Stimulated activated CD8-positive, alpha-beta memory T cell treated with anti-CD3 and anti-CD28 coated beads, Interleukin-12 subunit alpha, Interleukin-12 subunit beta, amount 100 ng/mL, for 4 hours (primary cell): ENCODE measurements at places on chromosomes 6 and 20.

DNA sequence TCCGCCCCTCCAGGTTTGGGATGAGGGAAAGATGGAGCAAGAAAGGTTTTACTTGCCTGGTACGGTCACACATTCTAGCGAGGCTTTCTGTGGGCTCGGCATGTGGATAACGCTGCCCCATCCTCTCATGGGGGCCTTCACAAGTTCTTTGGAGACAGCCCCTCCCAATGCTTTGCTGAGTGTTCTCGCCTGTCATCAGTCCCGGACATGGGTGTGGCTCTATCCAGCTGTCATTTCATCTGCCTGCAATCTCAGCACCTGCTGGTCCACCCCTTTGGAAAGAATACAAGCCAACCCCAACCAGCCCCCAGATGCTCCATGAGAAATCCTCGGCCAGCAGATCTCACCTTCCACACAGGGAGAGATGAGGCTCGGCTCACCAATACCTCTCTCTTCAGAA, 30.3 kb upstream of the MDGA1 start:
- DNase-seq, result no peak

DNA sequence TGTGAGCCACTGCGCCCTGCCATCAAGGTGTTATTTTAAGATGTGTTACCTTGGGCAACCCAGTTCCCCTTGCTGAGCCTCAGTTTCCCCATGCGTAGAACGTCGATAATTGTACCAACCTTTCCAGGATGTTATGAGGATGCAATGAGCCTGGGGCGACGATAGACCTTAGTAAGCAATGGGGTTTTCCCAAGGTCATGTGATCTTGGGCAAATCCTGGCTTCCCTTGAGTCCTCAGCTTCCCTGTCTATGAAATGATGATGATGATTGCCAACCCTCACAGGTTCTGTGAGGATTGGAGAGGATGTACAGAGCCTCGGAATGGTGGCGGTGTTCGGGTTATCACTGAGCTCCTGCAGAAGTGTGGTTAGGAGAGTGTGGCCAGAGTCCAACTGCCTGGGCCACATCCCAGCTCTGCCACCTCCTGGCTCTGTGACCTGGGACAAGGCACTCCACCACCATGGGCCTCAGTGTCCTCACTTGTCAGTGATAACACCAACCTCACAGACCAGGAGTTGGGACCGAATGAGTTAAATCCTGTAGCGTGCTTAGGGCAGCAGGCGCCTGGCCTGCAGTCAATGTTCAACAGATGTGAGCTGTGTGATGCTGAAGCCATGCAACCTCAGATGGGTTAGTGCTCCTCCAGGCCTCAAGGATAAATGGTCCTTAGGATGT, 23.4 kb downstream of the SIRPA start:
- no peak for DNase-seq

GRCh38 chr6:87825821-87826221, 123.8 kb upstream of the AKIRIN2 start:
- DNase-seq, result no peak

DNA sequence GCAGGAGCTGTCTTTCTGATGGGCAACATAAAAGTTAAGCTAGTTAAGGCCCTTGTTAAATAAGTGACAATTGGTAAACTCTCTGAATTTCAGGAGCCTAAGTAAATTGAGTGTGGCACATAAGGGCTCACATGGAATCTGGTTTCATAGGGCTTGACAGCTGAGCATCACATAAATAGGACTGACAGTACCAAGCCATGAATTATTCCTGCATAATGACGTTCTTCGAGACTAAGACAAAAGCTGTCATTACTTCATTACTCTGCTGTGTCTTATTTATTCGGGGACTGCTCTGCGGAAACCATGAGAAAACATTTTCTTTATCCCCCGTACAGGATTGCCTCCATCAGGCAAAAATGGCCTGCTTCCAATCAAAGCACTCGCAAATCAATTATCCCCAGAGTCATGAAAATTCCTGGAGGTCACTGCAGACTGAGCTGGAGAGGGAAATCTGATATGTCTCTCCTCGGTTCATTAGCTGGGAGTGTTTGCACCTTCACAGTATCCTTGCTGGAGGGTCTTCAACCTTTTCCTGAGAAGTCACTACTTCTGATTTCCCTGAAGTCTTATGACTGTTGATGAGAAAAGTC, 311.4 kb downstream of the CDH26 start:
- DNase-seq, result no peak

DNA sequence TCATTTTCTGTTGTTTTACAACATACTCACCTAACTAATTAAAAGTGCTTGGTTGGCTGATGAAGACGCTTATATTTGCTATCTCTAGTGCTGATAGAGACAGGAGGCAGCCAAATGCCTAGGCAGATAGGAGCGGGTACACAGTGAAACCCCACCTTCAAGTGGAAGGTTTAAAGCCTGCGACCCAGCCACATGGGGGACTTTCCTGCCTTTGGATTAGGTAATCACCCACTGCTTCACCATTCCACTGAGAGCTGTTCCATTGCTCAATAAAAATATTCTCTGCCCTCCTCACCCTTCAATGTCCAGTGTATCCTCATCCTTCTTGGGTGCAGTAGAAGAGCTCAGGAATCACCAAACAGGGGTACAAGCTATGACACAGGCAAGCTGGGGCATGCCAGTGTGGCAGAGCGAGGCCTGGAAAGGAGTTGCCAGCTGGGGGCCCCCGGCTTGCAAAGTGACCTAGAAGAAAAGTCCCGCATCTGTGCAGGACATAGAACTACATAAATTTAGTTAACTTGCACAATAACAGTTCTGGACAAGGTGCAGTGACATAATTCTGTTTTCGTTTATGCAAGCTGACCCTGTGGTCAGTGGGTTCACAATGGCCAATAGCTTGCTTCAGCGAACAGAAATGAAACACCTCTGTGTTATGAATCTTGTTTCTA, 112.0 kb upstream of the MLIP start:
- no peak for DNase-seq

DNA sequence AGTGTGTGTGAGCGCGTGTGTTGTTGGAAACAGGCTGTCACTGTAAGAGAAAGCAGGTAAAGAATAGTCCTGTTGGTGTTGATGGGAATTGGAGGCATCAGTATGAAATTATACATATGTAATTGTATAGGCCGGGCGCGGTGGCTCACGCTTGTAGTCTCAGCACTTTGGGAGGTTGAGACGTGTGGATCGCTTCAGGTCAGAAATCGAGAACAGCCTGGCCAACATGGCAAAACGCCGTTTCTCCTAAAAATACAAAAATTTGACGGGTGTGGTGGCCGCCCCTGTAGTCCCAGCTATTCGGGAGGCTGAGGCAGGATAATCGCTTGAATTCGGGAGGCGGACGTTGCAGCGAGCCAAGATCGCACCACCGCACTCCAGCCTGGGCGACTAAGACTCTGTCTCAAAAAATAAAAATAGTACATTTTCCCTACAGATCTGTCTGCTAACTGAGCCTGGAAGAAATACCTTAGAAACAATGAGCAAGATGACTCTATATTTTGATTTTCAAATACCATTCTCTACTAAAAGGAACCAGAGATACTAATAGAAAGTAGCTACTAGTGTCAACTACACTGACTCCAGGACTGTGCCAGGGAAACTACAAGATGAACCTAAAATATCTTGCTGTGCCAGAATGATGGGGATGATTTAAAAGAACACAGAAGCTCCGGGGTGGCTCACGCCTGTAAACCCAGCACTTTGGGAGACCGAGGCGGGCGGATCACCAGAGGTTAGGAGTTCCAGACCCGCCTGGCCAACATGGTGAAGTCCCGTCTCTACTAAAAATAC, 110.8 kb downstream of the TRIM27 start:
- no peak for DNase-seq

DNA sequence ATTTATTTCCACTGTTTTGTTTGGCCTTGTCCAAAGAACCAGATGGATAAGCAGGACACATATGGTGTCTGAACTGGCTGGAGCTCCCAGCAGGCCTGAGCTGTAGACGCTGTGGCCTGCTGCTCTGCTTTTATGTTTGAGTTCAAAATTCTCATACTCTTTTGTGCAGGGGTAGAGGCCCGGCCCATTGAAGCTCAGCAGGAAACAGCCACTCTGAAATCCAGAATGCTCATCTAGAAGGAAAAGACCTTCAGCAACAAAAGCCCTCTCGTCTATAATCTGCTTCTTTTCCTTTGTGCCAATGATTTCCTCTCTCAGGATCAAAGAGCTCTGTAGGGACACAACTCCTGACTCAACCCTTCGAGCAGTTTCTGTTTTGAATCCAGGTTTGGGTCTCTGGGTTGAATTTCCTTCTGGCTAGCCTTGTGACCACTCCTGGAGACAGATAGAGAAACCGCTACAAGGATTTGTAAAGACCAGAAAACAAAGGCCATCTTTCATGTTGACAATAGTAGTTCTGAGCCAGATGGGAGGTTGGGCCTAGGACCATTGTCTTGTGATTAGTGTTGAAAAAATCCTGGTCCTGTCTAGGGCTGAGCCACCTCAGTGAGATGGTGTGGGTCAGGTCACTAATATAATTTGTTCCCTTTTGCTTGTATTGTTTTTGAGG, 446.7 kb downstream of the BCKDHB start:
- no peak for DNase-seq

GRCh38 chr6:140385679-140386078, 1011.2 kb upstream of the CITED2 start:
- DNase-seq, result no peak
